ENCODE measurements at places on chromosomes 7 and 10.
A peak's percentile ranks its signal among the peaks of the same experiment; 100 is the strongest.

GRCh38 chr7:136883046-136883445 lies 14.6 kb downstream of the CHRM2 start:
- DNase-seq = no peak

- DNase-seq = no peak
Observed at GRCh38 chr7:108584211-108584610, 14.5 kb downstream of the DNAJB9 start.

DNA sequence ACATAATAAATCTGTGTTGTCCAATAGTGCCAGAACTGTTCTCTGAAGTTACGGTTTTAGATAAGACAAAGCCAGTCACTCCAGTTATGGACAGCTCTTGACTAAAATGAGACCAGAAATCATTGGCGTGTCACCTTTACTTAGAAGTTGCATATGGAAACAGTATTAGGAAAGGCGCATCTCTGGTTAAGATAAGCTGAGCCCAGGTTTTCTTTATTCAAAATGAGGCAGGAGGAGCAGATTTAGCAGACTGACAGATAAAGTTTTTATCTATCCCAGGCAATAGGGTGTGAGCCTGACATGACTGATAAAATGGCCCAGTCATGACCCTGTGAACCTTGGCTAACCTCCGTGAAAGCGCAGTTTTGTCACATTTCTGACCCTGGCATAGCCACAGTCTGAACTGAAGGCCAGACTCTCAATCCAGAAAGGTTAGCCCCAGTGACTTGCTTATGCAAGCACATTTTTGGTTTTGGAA lies 4.2 kb downstream of the CYP26A1 start:
- no peak for DNase-seq

DNA sequence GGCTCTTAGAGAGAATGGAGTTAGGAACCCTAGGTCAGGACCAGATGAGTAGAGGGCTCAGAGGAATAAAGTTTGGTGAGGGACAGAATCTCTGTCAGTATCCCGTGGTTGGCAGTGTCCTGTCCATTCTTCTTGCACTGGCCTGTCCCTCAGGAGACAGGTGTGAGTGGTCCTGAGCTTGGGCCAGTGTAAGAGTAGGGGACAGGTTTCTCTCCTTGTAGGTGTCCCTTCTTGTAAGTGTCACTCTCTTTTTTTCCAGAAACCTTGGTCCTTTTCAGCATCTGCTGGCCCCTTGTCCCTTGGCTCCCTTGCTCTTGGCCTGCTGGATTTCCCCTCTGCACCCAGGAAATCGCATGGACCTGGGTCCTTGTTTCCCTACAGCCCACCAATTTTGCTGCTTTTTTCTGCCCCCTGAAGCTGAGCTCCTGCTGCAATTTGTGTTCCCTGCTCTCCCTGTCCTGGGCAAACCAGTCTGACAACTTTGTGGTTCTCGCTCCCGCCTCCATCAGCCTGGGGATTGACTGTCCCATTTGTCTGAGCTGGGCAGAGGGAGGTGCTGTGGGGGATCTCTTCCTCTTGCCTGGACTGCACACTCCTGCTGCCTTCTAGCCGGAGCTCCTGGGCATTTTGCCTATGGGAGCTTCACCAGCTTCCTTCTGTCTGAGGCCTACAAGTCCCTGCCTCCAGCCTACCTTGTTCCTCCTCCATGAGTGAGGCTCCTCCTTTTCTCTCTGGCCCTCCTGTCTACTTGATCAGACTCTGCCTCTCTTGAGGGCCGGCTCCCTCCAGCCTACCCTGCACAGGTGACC lies 6.5 kb downstream of the TSPAN14 start:
- peak; percentile 14 for DNase-seq

Measured in GM12865 (cell line).